Stimulated activated CD8-positive, alpha-beta memory T cell treated with anti-CD3 and anti-CD28 coated beads, Interleukin-4, amount 100 ng/mL, for 1 hour (primary cell): ENCODE measurements at places on chromosomes 7 and 10.

- no peak for DNase-seq
Measured at GRCh38 chr10:21247592-21247991, 277.9 kb downstream of the SKIDA1 start.

- DNase-seq, result no peak
Measured at GRCh38 chr7:155521743-155522398, 24.5 kb downstream of the CNPY1 start.

- no peak for DNase-seq
Measured at GRCh38 chr7:35390146-35390545, 136.2 kb upstream of the TBX20 start.

GRCh38 chr10:79243181-79244067 is 103.8 kb upstream of the PPIF start:
- no peak for DNase-seq

DNA sequence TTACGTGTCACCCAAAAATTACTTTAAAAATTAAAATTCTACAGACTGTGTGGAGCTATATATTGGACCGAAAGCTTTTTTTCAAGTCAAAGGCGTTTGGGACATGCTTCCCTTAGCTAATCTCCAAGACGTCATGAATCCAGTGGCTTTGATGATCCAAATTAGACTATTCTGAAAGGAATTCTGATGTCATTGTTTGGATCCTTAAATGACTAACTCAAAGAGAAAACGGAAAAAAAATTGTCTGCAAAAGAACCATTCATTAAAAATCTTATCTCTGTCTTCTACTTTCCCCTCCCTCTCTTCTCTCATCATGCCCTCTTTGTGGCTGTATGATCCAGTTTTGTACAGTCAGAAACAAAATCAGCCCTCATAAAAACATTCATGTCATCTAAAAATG is 161.8 kb downstream of the ETV1 start:
- no peak for DNase-seq

- DNase-seq, result no peak
Measured at GRCh38 chr10:70139151-70139996, 6.7 kb upstream of the AIFM2 start.

GRCh38 chr7:88165697-88166096 is 54.1 kb downstream of the SRI start:
- DNase-seq, result no peak

DNA sequence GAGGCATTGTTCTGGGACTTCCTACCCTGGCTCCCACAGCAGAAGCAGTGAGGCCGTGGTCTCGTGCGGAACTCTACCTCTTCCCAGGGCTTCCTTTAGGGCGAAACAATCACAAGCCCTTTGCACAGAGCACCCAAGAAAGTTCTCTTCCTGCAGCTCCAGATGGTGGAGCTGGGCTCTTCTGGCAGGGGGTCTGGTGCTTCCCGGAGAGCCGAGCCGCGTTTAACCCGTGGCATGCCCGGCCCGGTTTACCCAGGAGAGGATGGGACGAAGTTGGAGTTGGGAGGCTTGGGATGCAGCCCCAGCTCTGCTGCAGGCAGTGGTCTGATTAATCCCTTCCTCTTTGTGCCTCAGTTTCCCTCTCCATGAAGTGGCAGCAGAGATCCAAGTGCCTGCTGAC is 9.0 kb upstream of the ATP6V0E2 start:
- DNase-seq, result no peak

GRCh38 chr10:132297526-132297925 is 10.2 kb downstream of the STK32C start:
- DNase-seq, result no peak
